GM18507 (cell line): ENCODE measurements at places on chromosomes 2 and 18.

DNA sequence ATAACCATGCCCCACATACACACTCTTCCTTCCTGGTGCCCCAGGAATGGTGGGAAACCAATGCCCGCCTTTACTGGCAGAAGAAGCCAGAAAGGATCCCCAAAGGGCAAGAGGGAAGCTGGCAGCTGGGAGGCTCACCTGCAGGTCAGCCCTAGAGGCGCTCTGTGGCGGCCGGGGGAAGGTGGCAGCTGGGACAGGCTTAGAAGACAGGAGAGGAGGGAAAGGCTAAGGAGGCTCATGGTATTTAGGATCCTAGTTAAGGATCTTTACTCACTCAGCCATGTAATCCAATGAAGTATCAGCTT, 23.8 kb downstream of the ADRA2B start:
- no peak for DNase-seq

DNA sequence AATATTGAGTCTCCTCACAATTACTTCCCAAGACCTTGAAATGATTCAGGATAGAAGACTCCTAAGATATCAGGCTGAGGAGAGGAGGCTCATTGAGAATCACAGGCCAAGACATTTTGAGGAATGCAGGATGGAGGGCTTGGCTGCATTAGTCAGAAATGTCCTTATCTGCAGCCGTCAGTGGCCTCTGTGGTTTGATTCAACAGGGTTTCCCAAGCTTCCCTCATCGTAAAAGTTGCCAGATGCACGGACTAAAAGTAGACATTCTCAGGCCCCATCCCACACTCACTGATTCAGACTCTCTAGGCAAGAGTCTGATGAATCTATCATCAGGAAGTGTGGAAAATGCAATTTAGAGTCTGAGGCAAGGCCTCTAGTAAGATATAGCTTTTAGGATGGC, 34.0 kb upstream of the TMEM178A start:
- no peak for DNase-seq

DNA sequence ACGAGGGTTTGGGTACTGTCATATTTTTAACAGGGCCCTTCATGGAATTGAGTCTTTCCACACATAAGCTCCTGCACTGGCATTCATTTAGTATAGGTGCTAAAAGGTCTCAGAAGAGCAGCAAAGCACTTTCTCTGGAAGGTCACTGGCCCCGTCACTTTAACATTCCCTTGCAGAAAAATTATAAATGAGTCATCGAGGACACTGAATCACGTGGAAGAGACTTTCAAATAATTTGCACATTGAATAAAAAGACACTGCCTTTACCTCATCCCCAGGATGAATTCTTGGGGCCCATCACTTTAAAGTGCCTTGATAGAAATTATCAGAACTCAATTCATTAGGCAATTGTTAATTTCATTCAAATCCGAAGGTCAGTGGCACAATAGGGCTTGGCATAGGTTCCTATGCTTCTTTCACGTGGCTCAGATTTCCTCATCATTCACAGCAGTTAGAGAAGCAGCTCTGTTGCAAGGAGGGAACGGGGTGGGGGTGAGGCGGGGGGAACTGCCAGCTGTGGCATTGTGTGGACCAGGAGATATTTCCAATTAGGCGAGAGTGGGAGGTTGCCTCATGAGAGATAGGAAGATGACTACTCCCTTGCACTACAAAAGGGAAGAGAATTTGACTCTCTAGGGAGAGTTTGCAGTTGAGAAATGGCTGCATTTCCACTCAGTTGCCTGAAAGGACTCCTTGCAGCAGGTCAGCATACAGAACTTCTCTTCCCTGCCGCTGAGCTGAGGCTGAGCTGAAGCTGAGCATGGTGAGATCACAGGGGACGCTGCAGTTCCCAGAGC, 86.3 kb upstream of the NPAS2 start:
- no peak for DNase-seq

- DNase-seq = no peak
Observed at GRCh38 chr2:108436976-108437375, 12.0 kb upstream of the GCC2 start.

- DNase-seq = peak; percentile 2
Observed at GRCh38 chr2:225668606-225669266, 269.2 kb downstream of the NYAP2 start.

DNA sequence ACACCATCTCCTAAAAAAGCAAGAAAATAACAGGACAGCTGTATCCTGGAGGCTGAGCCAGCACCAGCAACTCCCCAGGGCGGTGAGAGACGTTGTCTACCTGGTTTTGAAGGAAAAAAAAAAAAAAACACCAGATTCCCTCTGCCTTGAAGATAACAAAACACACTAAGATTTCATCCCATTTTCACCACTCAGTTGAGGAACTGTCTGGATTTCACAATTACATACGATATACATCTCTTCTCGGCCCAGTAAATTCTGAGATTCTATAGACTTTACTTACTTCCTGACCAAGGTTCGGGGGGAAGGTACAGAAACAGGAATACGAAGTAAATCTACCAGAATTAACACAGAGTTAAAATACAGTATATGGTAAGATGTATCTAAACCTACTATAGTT, 8.5 kb downstream of the ZNF516 start:
- DNase-seq = no peak

- DNase-seq = no peak
Observed at GRCh38 chr2:160703648-160704585, 210.3 kb upstream of the RBMS1 start.

DNA sequence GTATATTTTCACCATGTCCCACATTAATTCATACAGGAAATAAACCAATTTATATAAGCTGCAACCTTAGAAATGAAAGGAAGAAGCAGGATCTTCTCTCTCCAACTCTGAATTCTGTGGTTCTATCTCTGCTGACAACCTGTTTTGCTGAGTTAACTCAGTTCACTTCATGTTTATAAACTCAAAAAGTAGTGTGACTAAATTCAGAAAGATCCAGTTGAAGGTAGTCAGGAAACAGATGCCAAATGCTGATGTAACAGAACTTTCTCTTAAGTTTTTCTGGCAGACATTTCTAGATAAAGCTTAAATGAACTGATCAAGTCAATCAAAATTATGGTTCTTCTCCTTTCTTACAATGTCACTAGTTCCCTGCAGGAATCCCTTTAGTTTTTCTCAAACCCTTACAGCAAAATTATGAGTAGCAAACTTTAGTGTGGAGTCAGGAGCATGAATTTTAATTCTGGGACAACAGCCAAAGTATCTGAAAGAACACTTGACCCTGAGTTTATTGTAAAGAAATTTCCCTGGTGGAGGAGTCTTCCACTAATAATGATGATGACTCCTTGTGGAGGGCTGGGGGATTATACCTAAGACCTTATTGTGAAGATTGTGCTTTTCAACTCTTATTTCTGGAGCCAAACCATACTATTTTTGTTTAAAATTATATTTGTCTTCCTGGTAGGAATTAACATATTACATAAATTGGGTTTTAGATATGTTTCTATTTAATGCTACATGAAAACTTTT, 216.9 kb downstream of the MYO3B start:
- no peak for DNase-seq

GRCh38 chr2:11802782-11803191, 56.4 kb downstream of the LPIN1 start:
- DNase-seq = no peak

GRCh38 chr2:46794693-46795317, 120.8 kb downstream of the MCFD2 start:
- no peak for DNase-seq

- no peak for DNase-seq
Observed at GRCh38 chr2:217051416-217051815, 191.6 kb upstream of the TNP1 start.

DNA sequence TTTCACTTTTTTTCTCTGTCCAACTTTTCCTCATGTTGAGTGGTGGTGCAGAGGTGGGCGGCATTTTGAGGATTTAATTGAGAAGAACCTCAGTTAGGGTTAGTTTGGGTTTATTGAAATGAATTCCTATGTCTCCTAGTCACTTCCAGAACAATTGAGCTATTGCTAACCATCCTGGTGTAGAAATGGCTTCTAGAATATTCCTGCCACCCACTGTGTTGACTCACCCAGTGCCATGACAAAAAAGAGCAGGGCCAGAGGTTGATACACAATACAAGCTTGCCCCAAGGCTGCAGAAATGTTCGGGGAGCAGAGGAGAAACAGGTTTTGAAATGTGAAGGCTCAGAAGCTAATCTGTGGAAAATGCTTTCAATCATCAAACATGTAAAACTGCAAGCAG, 167.1 kb upstream of the TRIB2 start:
- DNase-seq = no peak

GRCh38 chr2:97267411-97268074, 154.6 kb downstream of the ANKRD36 start:
- DNase-seq = no peak

DNA sequence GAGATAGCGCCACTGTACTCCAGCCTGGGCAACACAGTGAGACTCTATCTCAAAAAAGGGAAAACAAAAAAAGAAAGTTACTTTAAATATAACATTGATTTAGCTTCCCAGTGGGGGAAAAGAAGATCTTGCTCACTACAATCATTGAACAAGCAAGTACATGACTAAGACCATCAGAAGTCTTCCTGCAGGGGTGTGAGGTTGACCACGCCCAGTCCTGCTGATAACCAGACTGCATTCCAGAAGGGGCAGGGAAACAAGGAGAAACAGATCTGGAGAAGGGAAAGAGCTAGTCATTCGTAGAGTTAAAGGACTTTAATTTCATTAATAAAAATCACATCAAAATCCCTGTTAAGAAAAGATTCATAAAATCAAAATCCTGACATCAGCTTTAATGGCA, 77.5 kb downstream of the EPHA4 start:
- DNase-seq = no peak

DNA sequence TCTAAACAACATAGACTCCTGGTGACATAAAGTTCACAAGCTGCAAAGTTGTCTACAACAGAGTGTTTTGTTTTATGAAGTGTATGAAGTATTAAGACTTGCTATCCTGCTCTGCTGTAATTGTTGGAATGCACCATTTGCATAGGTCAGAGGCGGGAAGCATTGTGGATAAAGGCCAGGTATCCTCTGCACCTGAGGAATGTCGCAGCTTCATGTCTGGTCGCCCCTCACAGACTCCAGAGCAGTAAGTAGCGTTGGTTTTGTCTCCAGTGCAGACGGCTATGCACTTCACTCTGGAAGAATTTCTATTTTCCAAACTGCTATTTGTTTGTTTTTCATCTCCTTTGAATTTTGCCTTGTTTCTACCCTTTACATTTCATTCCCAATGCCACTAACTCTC, 63.1 kb downstream of the UNC80 start:
- DNase-seq = no peak

DNA sequence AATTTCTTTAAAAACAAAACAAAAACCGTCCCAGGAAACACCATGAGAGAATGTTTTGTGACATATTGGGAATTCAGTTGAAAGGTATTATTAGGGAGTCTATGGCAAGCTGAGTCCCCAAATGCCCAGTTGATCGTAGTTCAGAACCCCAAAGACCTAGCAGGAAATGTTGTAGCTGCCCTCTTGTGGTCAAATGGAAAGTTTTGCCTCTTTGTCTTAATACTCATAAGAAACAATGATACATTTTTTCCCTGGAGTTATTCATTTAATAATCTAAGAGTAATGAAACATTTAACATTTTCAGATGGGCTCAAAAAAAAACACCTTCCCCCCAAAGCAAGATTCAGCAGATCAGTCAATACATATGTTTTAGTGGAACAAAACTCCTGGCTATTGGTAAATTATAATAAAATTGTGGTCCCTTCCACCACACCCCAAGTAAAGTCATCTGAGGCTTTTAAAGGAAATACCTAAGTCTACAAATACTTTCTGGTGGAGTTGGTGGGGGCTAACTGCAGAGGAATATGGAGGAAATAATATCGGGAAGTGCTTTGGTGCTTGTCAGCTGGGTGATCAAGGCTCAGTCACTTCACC, 37.8 kb upstream of the EFEMP1 start:
- peak; percentile 2 for DNase-seq

- DNase-seq = peak; percentile 37
Observed at GRCh38 chr2:68031542-68032160, 31.2 kb downstream of the C1D start.

DNA sequence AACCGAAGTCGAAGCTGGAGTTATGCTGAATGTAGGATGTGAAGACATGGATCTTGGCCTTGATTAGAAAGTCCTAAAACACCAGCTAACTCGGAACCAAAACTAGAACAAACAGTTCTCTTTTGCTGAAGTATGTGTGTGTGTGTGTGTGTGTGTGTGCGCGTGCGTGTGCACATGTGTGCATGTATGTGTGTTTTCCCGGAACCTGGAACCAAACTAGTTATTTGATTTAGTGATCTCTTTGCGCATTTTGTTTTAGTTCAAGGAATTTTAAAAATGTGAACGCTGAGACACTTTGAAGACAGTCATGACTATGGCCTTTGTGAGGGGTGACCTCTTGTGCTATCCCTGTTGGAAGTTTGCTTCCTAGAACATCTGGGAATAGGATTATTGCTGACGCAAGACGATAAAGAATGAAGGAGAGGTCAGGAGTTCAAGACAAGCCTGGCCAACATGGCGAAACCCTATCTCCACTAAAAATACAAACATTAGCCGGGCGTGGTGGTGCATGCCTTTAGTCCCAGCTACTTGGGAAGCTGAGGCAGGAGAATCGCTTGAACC, 23.8 kb downstream of the FHL2 start:
- DNase-seq = no peak

- no peak for DNase-seq
Observed at GRCh38 chr18:11544060-11544633, 65.2 kb upstream of the SLC35G4 start.

GRCh38 chr2:99689145-99689742, 199.4 kb upstream of the REV1 start:
- no peak for DNase-seq

- DNase-seq = no peak
Observed at GRCh38 chr2:200159357-200159707, 147.2 kb upstream of the SPATS2L start.

DNA sequence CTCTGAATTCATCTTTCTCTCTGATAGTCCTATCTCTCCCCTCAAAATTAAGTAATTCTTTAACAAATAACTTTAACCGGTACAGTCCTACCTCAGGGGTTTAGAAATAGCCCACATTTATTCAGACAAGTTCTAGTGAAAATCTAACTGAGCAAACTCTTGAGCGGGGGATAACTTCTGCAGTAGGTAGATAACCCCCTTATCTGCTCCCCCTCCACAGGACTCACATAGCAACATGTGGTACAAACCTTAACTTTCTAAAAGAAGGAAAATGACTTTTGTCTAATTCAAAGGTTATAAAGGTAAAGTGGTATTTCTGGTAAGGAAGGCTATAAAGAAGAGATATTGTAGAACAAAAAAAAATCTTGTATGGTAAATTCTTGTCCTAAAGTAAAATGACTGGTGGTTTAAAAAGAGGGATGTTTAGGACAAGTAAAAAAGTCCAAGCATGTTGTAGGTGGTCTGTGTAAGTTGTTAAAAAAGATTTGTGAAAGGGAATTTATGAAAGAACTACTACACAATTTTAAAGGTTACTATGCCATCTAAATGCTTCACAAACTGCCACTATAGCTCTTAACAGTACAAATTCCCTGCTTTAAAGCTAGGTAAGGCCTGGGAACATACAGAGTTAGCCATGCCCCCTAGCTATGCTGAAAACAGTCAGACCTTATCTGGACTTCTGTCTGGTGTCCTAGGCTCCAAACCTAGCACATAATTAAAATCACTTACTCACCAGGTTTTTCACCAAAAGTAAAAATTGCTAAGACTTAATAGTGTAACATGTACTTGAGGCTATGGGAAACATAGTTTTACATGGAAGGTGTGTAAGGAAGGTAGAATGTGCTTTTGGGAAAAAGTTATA, 8.1 kb upstream of the RPIA start:
- no peak for DNase-seq

- DNase-seq = no peak
Observed at GRCh38 chr2:239400596-239401066, at the start of gene HDAC4. HDAC4 (minus strand) TSS chr2:239401020; CDS start chr2:239352699, 48,321 bp downstream.

- no peak for DNase-seq
Observed at GRCh38 chr2:45839508-45840251, 188.2 kb downstream of the PRKCE start.

GRCh38 chr2:64019083-64019974, at the start of gene VPS54:
VPS54 (minus strand) TSS chr2:64019428; CDS start chr2:63983999, 35,429 bp downstream.
- DNase-seq = peak; percentile 38
